Activated gamma-delta T cell (primary cell): ENCODE measurements at places on chromosomes 5 and 9.

GRCh38 chr9:129834489-129835127 lies 467 bp downstream of the C9orf78 start:
- DNase-seq, result no peak

- no peak for DNase-seq
Measured at GRCh38 chr9:135309763-135310125, 169.8 kb upstream of the PPP1R26 start.

DNA sequence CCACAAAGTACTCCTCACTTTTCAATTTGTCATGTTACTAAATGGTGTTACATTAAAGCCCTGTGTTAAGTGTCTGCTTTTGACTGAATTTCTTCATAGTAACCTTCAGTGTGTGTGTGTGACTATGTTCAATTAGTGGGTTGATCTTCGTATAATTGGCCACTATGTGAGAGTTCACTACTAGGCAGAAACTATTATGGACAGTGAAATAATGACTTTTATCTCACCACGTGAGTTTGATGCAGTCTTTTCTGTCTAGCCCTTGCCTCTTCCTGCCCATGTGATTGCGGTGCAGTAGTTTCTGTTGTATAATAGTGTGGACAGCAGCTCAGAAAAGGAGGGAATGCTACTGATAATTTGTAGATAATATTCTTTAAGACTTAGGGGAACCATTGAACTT lies 1.8 kb upstream of the MAML1 start:
- DNase-seq, result no peak

- DNase-seq, result no peak
Measured at GRCh38 chr9:108478431-108479332, 377.1 kb downstream of the ACTL7B start.

GRCh38 chr9:116693233-116693731 lies 6.2 kb downstream of the TRIM32 start:
- no peak for DNase-seq

GRCh38 chr5:82312373-82312856 lies 34.3 kb upstream of the RPS23 start:
- no peak for DNase-seq

DNA sequence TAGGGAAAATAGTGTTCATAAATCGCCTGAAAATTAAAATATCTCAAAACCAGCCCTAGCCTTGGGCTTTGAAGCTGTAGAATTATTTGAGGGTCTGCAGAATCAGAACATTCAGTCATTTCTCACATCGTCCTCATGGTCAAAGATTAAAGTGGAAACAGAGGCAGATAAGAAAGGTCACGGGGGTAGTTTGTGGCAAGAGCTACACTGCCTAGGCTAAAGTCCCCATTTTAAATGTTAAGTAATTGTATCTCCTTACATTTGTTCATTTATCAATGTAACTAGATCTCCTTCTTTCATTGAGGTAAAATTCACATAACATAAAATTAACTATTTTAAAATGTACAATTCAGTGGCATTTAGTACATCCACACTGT lies 139.2 kb downstream of the TLE1 start:
- no peak for DNase-seq

DNA sequence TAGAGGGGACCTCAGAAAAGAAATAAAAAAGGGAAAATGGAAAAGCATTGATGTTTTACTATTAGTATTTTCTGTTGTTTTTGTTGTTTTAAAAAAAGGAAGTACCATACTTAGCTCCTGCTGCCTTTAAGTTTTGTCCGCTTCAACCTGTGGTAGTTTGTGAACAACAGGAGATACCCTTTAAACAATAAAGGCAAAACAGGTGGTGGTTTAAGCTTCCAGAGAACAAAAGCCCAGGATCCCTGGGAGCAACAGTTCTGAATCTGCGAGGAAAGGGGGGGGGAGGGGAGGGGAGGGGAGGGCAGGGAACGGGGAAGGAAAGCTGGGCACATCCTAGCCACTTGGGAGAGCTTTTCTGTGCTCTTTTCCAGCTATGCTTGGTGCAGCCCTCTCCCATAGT lies 2.1 kb upstream of the PSIP1 start:
- no peak for DNase-seq

- DNase-seq, result no peak
Measured at GRCh38 chr5:173554038-173554955, 62.2 kb downstream of the BOD1 start.

- no peak for DNase-seq
Measured at GRCh38 chr5:3376611-3377010, 219.0 kb upstream of the IRX1 start.

DNA sequence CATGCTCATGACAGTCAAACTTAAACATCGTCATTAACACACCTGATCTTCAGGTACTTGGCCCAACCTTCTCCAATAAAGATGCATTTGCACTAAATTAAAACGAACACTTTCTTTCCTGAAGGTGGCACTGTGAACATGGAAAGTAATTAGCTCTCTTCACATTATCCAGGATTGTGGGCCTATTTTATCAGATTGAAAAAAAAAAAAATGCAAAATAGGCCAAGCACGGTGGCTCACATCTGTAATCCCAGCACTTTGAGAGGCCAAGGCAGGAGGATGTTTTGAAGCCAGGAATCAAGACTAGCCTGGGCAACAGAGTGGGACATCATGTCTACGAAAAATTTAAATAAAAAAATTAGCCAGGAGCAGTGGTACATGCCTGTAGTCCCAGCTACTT lies 14.4 kb upstream of the CDC20B start:
- DNase-seq, result no peak

DNA sequence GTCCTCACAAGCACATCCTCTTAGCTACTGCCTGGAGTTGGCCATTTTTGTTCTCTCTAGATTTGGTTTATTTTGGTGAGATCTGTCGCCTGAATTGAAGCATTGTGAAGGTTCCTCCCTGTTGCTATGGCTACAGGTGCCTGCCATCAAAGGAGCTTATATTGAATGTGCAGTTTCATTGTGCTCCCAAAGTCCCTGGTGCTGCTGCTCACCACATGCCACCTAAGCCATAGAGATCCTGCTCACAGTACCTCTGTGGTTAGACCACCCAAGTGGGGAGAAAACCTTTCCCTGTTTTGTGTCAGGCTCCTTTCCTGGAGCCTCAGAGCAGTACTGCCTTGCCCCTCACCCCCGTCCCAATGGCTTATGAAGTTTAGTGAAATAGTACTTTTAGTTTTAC lies 383.4 kb downstream of the TMEM38B start:
- DNase-seq, result no peak

DNA sequence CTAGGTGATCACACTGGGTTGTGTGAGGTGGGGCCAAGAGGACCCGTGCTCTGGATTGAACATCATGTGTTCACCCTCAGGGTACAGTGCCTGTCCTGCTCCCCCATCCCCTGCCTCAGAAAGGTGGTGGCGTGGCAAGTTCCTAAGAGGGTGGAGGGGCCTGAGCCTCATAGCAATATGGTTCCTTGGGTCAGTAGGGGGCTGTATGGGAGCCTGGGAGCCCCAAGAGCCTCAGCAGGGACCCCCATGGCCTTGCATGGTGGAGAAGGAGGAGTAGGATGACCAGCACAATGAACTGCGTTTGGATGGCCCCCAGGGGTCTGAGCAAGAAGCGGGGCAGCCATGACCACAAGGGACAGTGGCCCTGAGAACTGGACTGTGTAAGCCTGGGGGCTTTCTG lies 89.6 kb upstream of the SHB start:
- DNase-seq, result no peak
